ENCODE measurements at places on chromosomes 13 and 19.
A peak's percentile ranks its signal among the peaks of the same experiment; 100 is the strongest.

GRCh38 chr13:24269821-24270220 lies 39.6 kb upstream of the C1QTNF9 start:
- no peak for DNase-seq

DNA sequence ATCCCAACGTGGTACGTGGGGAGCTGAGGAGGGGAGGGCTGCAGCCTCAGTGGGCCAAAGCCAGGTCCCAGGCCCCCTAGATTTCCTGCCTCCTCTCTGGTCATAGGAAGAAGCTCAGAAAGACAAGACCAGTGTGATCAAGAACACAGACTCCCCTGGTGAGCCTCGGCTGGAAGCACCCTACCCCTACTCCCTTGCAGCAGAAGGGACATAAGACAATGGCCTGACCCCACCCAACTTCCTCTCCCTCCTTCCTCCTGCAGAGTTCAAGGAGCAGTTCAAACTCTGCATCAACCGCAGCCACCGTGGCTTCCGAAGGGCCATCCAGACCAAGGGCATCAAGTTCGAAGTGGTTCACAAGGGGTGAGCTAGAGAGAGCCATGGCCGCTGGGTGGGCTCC lies 11.5 kb downstream of the PODNL1 start:
- DNase-seq, result no peak

- no peak for DNase-seq
These were observed 18.5 kb downstream of the CYP2A6 start for GRCh38 chr19:40831502-40832430.

GRCh38 chr19:51359294-51359693 lies 6.9 kb downstream of the ETFB start:
- no peak for DNase-seq

GRCh38 chr13:75739244-75739868 lies 103.2 kb downstream of the LMO7 start:
- DNase-seq, result no peak

- no peak for DNase-seq
These were observed 4.3 kb downstream of the PIN1 start for GRCh38 chr19:9839415-9839814.

DNA sequence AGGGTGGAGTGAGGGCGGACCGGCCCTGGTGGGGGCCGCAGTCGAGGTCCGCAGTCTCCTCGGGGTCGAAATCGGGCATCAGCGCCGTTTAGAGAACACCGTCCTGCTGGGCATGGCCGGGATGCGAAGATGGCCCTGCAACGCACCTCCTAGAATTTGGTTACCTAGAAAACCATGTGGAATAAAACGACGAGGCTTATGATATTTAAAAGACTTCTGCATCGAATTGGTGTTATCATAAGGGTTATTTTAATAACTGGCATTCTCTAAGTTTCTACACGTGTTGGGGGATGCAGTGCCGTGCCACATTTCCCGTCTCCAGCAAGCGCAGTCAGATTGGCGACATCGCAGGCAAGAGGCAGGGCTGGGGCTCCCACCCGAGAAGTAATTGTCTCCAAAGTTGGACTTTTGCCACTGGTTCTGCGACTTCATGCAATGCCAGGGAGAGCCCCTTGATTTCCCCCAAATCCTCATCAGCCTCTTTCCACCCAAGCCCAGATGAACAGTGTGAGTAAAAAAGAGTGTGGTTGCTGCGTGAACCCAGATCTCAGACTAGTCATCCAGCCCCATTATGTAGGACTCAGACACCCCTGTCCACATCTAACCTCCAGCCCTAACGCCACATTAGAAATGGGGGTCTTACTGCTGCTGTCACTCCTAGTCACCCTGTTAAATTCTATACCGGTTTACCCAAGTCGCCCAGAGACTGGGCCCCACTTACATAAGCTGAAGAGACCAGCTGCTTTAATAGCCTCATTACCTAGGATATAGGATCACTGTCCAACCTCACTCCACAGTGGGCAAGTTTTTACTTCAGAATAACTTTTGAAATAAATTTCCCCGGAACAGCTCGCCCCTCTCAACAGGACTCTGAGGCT lies 571 bp upstream of the DHRS12 start:
- no peak for DNase-seq

- no peak for DNase-seq
These were observed 150.7 kb downstream of the KCTD15 start for GRCh38 chr19:33947265-33947964.

- DNase-seq, result no peak
These were observed 131.0 kb upstream of the RFC3 start for GRCh38 chr13:33686772-33687480.

DNA sequence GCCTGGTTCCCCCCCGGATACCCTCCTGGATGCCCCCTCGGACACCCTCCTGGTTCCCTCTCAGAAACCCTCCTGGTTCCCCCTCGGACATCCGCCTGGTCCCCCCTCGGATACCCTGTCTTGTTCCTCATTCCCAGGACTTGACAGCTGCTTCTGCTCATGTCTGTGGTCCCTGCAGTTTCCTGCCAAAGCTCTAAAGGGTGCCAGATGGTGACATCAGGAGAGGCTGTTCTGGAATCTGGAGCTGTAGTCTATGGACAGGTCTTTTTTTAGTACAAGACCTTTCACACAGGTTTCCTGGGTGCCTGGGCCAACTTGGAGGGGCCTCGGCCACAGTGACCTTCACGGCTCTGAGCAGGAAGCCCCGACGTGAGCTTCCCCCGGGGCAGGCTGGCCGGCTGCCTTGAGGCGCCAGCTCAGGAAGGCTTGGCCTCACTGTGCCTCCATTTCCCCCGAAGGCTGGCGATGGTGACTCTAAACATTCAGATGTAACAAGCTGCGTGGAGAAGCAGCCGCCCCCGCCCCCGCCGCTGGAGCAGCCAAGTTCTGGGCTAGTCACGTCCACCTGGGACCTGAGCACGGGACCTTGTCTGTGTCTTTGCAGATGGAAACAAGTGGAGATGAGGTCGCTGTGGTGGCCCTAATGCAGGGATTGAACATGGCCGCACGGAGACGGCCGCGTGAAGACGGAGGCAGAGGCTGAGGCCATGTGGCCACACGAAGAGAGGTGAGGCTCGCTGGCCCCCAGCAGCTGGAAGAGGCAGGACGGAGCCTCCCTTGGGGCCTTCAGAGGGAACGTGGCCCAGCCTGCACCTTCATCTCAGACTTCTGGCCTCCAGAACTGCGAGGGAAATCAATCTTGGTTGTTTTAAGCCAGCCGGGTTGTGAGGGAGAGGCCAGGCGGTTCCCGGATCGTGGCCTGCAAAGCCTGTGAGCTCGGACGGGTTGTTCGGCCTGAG lies 12.7 kb downstream of the SGTA start:
- DNase-seq, result no peak

DNA sequence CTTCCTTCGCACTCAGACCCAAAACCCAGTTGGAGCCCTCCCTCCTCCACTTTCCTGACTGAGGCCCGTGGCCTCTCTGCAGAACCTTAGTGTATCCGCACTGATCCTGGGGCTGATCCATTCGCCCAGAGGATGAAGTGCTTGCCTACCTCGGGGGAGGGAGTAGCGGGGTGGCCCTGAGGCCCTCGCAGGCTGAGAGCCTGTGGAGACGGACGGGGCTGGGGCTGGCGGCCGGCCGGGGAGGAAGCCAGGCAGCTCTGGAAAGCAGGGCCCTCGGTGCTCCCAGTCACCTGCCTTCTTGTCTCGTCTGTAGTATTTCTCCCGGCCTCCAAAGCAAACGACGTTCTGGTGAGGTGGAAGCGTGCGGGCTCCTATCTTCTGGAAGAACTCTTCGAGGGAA lies 1.3 kb downstream of the PROZ start:
- no peak for DNase-seq

- no peak for DNase-seq
These were observed 14.9 kb upstream of the FRY start for GRCh38 chr13:32016631-32017030.

- no peak for DNase-seq
These were observed 15.6 kb downstream of the TUBGCP3 start for GRCh38 chr13:112572366-112572765.

DNA sequence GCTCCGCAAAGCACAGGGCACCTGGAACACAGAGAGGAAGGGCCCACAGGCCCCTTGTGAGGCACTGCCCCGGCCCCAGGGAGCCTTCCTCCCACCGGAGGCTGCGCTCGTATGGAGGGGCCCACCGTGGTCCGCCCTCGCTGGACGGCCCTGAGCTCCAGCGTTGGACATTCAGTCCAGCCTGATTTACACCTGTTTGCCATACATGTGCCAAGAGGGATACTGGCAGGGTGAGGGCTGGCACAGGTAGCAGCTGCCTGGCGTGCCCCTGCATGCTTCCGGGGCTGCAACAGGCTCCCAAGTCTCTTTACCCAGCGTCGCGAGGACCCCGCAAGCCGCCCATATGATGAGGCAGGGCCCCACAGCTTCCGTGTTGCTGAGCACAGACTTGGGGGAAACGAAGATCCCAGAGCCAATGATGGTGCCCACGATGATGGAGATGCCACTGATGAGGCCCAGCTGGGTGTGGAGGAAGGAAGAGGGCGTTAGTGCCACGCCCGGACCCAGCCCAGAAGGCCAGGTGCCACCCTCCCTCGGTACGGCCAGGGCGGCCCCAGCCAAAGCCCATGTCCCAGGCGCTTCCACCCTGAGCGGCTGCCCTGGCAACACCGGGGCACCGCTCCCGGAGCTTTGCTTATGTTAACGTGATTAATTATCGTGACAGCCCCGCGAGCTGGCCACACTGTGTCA lies 5.1 kb downstream of the SLC7A9 start:
- no peak for DNase-seq

- DNase-seq, result no peak
These were observed 53.5 kb downstream of the RFC3 start for GRCh38 chr13:33871207-33872004.

GRCh38 chr13:35720290-35720689 lies 243.8 kb upstream of the MAB21L1 start:
- DNase-seq, result no peak

DNA sequence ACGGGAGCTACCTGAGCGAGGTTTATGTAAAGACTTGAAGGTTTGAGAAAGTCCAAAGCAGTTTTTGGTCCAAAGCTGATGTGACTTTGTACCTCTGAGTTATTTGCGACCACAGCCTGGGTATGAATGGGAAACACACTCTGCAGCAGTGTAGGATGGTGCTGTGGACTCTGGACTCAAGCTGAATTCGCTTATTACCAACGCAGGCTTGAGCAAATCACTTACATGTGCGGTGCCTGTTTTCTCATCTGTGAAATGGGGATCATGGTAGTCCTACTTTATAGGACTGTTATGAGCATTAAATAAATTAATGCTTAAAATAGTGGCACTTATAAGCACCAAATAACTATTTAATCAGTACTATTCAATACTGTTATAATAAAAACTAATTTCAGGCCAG lies 176.5 kb downstream of the PAN3 start:
- DNase-seq, result no peak

- peak; percentile 41 for DNase-seq
These were observed 2.3 kb downstream of the MATK start for GRCh38 chr19:3783660-3784584.

GRCh38 chr13:98824376-98825160 lies 72.1 kb upstream of the SLC15A1 start:
- no peak for DNase-seq

- DNase-seq, result peak; percentile 50
These were observed 1.8 kb upstream of the APOE start for GRCh38 chr19:44903602-44904425.

DNA sequence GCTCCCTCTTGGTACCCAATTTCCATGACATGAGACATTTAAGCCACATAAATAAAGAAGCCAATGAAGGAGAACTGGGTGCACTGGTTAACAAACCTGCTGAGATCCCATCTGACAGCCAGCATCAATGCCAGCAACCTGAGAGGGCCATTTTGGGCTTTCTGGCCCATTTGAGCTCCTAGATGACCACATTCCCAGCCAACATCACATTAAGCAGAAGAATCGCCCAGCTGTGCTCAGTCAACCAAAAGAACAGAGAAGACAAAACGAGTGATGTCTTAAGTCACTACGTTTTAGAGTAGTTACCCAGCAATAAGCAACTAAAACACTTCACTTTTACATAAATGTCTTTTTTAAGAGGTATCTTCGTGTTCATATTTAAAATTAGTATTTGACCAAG lies 21.9 kb downstream of the LCP1 start:
- no peak for DNase-seq

GRCh38 chr13:32261567-32261966 lies 53.6 kb downstream of the ZAR1L start:
- no peak for DNase-seq
